Activated CD4-positive, alpha-beta T cell treated with anti-CD3 and anti-CD28 coated beads, Interleukin-2, amount 50 U/mL, for 48 hours (primary cell): ENCODE measurements at places on chromosomes 6 and 20.
A peak's percentile ranks its signal among the peaks of the same experiment; 100 is the strongest.

- no peak for DNase-seq
These were observed 152.3 kb downstream of the ZMYND8 start for GRCh38 chr20:47204008-47204849.

DNA sequence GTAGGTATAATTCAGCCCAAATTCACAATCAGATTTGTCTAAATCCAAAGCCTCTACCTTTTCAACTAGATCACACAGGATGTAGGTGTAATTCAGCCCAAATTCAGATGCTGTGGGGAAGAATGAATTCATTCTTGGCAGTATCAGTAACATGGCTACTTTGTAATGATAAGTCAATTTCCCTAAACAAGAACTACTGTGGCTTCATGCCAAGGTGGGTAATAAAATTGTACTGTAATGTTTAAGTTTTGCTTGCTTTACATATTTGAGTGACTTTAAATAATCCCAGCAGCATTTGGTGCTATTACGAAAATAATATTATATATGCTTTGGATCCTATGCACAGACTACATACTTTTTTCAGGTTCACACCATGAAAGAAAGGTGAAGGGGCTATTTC lies 239.1 kb downstream of the HDGFL1 start:
- DNase-seq: no peak

DNA sequence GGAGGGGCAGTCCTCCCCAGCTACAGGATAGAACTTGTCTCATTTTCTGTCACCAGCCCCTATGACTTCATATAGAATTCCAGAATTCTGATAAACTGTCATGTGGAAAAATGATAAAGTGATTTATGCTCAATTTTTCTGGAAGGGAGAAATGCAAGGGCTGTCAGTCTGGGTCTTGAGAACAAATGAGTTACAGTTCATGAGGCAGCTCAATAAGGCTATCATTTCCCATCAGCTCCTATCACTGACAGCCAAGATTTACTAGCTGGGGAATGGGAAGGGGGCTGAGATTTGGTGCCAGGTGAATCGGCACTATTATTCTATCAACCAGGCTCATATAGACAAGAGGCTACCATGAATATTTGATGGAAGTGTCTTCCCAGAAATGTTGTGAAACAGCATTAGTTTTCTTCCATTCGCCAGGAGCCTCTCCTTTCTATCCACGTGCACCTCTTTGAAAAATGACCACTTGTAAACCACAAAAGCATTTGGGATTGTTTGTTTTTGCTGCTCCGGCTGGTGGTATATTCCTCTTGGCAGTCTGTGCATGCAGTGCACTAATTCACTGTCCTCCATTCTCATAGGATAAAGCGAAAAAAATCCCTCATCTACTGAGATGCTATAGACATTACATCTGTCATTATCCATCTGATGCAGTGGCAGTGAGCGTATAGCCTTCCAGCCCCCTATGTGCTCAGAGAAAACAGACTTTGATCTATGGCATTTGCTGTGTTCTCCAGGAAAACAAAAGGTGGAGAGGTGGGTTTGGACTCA lies 528.7 kb upstream of the RNF217 start:
- DNase-seq: no peak

GRCh38 chr20:3334156-3334943 lies 73.1 kb downstream of the DNAAF9 start:
- DNase-seq: no peak

GRCh38 chr20:8432435-8433148 lies 300.5 kb downstream of the PLCB1 start:
- no peak for DNase-seq

DNA sequence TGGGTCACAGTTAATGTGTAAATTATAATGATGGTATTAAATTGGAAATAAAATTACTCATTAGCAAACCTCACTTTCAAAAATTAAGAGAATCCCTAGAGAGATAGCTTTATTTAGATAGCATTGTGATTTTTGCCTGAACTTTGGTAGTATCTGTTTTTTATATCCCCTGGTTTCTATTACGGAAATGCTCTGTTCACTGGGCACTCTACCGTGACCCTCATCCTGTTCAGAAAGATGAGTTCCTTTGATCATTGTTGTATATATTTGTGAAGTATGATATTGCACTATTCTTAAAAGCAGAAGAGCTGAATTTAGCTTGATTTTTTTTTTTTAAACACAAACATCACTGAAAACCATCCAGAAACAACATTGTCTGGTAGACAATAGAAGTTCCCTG lies 1143.8 kb upstream of the MAP3K7 start:
- DNase-seq: no peak

DNA sequence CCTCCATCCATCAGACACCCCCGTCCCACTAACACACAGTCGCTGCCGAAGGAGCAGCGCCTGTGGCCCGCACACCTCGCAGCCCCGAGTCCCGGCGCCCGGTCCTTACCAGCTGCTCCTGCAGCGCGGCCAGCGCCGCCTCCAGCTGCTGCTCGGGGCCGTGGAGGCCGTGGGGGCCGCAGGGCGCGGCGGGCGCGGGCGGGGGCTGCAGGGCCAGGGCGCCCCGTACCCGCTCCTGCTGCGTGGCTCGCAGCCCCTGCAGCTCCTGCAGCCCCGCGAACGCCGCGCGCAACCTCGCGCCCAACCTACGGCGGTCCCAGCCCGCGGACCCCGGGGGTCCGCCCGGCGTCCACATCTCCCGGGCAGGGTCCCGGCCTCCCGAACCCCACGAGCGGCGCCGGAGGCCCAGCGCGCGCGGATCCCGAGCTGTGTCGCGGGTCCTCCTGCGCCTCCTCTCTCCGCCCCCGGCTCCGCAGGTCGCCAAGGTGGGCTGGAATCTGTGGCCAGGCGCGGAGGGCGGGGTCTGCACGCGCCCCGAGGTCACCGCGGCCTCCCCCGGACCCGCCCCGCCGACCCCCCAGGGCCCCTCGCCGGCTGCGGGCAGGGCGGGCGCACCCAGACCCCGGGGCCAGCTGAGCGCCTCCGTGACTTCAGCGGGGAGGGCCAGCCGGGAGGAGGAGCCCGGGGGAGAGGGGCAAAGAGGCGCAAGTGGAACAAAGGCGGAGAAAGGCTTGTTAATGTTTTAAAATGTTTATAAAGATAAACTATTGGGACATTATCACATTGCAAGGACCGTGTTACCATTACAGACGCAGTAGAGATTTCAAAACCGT lies at the start of gene DACT2:
Gene DACT2, minus strand, starts transcription at position 499 of the 833 bp plus-strand sequence. Its CDS starts 144 bp downstream, at position 355.
- DNase-seq: no peak

- no peak for DNase-seq
These were observed 63.2 kb upstream of the ARMH2 start for GRCh38 chr6:24861934-24862333.

- no peak for DNase-seq
These were observed 49.5 kb upstream of the FBXO30 start for GRCh38 chr6:145863988-145864616.

DNA sequence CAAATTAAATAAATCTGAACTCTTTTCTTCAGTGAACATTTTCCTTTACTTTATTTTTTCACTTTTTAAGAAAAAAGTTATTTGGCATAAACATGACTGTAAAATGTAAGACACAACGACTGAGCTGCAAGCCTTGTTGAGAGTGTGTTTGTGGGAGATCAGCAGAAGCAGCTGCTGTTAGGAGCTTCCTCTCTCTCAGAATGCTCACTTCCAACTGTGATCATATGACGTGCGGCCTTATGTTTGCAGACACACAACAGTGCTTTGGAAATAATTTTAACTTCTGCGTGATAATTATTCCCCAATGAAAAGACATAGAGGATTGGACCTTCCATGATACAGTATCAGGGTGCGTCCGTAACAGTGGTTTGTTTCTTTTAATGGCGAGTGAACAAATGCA lies 104.0 kb downstream of the ARHGAP18 start:
- DNase-seq: no peak

GRCh38 chr6:125101631-125102030 lies 51.9 kb upstream of the TPD52L1 start:
- no peak for DNase-seq

DNA sequence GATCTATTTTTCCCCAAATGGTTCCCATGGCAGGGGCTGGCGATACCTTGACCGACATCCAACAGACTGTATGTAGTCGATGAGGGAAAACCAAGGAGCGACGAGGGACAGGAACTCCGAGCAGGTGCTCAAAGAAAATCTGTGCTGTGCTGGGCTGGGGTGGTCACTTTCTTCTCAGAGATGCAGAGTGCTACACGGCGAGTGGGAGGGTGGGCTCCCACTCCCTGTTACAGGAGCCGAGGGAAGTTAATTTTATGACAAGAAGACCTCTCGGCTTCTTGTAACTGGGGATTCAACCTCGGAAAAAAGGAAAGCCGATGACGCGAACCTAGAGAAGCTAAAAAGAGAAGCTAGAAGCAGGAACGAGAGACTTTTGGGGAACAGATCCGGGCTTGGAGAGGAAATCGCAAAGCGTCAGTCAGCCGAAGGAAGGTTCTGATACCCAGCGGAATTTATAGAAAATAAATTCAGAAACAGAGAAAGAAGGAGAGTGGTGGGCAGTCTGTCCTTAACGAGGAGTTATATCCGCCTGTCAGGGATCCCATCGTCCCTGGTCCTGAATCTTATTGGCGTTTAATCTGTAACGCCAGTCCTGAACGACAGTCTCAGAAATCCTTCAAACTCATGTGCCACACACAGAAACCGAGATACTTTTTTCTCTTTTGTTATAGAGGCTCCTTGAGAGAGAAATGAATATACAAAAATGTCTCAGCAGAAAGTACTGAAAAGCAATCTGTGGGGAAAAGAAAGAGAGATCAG lies 84.6 kb upstream of the ZNF322 start:
- DNase-seq: no peak

DNA sequence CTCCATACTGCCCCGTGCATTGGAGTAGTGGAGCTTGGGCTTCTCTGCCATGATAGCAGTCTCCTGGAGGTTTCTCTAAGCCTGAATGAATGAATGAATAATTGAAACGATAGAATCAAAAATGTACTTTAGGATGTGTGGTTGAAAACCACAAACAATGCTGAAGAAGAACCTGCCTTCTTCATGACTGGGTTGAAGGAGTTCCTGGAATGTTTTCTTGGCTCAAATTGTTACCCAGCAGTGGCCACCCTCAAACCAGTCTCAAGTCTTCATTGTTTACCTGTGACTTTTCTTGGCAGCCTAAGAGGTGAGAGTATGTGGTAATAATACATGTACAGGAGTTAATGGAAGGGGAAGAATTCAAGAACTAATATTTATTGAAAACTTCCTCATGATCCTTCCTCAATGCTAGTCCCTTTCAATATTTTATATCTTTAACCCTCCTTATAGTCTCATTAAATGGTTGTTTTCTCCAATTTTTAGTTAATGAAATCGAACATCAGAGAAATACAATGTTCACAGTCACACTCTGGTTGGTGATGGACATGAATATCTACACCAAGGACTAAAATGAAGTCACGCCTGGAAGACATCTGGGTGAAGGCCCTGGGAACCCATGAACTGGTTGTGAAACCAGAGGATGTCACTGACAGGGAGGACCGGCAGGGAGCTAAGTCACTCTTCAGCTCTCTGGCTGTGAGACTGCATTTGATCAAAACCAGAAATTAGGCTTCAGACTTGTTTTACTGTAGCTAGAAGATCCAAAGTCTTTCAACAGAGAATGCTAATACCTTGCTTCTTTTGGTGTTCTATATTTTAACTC lies at the start of gene GSTA5:
Gene GSTA5, minus strand, starts transcription at position 51 of the 823 bp plus-strand sequence.
- no peak for DNase-seq

GRCh38 chr6:169723991-169724493 lies 258 bp downstream of the PHF10 start:
- peak; percentile 24 for DNase-seq

DNA sequence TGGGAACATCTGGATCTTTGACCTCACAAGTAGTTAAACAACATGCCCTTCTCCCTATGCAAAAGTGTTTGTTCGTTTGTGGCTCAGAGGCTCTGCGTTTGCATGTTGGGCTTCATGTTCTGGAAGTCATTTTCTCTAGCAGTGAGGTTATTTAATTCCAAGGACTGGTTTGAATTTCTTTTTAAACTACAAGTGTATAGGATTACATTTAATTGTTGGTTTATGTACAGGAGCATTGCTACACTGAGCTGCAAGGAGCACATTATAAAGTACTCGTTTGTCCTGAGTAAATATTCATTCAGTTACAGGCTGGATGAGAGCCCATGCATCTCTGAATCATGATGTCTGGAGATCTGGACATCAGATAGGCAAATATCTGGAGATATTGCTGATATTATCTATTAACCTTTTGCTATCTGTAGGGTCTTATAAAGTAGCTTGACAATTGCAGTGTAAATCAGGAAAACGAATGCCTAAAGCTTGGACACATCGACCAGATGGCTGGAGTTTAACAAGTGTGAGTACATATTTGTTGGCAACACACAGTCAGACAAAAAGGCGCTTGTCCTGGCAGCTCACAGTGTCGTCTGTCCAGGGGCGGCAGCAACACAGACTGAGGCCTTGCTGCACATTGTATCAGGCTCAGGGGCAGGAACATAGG lies 84.6 kb downstream of the PDE7B start:
- DNase-seq: no peak

DNA sequence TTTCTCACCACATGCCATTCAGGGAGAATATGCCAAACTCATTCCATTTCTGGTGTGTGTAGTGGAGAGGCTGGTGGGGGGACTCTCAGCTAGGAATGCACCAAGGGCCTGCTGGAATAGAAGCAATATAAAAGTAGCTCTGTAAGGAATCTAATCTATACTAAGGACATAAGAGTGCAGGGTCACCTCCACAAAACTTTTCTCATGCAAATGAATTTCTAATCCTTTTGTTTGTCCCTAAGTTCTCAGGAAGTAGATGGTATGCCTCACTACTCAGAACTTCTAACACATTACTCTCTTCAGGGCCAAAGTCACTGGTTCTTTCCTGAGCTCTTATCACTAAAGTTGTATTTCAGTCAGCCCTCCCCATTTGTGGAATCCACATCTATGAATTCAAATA lies 427.2 kb downstream of the C6orf118 start:
- DNase-seq: no peak

DNA sequence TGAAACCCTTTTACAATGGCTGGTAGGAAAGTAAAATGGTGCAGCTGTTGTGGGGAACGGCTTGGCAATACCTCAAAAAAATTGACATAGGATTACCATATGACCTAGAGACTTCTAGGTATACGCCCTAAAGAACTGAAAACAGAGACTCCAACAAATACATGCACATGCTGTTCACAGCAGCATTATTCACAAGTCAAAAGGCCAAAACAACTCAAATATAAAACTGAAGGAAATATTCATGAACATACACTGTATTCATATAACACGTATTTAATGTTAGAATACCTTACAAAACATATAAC lies 74.6 kb downstream of the FOXA2 start:
- DNase-seq: no peak
